ENCODE measurements at places on chromosomes 4 and X.

DNA sequence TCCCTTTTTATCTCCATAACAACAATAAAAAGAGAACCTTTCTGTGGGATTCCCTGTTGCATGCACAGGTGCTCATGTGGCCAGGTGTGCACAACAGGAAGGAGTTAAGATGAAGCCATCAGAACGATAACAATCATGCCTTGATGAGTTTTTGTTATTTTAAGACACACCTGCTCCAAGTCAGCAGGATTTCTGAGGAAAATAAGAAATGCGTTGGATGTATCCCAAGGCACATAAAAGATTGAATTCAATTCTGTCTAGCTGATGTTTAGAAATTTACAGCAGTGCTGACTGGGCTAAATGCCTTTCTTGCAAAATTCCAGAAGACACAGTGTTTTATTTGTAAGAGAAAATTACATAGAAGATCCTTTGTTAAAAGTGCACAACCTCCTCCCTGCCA lies 1678.2 kb downstream of the ARAP2 start:
- no peak for DNase-seq

GRCh38 chr4:6384541-6384940 lies 87.9 kb downstream of the PPP2R2C start:
- DNase-seq = no peak

GRCh38 chr4:79472693-79473438 lies 64.8 kb upstream of the GK2 start:
- DNase-seq = no peak

GRCh38 chr4:187602339-187603092 lies 393.1 kb upstream of the ZFP42 start:
- peak; percentile 92 for DNase-seq

GRCh38 chr4:110335399-110335798 lies 137.0 kb upstream of the ELOVL6 start:
- no peak for DNase-seq

GRCh38 chr4:6716958-6717655 lies 1.1 kb downstream of the BLOC1S4 start:
- DNase-seq = no peak

DNA sequence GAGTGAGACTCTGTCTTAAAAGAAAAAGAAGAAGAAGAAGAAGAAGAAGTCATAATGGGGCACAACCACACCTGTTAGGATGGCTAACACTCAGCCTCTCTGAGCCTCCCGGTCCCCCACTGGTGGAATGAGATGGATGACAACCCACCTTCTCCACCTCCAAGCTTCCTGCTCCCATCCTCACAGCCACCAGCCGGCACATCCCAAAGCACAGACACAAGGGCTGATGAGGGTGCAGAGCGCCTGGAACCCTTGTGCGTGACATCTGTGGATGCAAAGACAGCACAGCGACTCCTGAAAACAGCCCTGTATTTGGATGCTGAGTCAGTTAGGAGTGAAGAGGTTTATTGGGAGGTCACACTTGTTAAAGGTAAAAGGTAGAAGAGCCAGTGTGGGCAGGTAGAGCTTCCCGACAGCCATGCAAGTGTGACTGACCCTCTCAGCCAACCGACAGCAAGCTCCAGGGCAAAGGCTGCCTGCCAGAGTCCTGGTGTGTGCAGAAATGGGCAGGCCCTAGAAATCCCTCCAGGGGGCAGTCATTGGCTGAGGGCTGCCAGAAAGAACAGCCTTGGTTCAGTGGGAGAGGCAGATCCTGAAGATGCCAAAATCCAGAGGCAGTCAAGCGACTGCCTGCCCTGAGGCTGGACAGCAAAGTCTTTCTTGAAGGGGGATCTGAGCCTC lies 26.6 kb upstream of the MAN2B2 start:
- peak; percentile 28 for DNase-seq

DNA sequence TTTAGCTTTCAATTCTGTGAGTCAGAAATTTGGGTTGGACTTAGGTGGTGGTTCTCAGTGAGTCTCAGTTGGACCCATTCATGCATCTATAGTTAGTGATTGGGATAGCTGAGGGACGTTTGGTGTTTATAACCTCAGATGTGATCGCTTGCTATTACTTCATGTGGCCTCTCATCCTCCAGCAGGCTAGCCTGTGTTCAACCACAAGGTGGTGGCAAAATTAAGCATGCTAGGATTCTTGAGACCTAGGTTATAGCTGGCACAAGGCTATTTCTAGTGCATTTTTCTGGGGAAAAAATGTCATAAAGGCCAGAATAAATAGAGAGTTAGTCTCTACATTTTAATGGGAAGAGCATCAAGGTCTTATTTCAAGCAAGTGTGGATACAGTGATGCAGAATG lies 10.9 kb upstream of the GRPR start:
- peak; percentile 21 for DNase-seq

DNA sequence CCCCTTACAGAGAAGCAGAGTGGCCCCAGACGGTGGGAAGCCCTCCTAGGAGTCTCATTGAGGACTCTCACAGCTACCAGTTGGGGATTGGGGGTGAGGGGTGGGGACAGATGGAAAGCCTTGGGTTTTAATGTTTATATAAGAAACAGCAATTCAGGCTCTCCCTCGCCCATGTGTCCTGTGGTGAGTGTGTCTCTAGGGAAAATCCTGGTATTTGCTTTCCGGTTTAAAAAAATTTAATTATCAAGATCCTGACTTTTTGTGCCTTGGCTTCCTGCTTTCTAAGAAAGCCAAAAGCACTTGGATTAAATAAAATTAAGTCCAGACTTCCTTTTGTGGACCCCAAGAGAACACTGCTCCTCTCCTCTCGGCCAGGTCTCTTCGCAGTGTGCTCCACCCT lies 93.8 kb downstream of the SOWAHB start:
- peak; percentile 86 for DNase-seq

GRCh38 chrX:82658492-82658891 lies 849.6 kb upstream of the POU3F4 start:
- no peak for DNase-seq

GRCh38 chrX:42837101-42837726 lies 59.3 kb upstream of the PPP1R2C start:
- no peak for DNase-seq

DNA sequence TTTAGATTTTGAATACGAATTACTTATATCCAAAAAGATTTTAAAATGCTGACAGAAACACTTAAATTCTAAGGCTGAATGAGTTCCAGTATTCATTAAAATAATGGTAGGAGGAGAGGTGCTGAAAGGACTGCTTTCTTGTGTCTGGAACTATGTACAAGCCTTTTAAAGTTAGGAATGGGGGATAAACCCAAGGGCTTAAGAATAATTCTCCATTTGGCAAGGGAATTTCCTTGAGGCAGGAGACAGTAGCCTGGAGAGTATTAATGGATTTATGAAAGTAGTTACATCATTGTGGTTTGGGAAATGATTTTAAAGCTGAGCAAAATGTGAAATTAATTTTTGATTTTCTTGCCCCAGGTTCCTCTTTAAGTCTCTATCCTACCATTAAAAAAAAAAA lies 266.5 kb upstream of the KCNIP4 start:
- no peak for DNase-seq

- peak; percentile 61 for DNase-seq
Observed at GRCh38 chr4:19130866-19131265, 1109.3 kb upstream of the LCORL start.

DNA sequence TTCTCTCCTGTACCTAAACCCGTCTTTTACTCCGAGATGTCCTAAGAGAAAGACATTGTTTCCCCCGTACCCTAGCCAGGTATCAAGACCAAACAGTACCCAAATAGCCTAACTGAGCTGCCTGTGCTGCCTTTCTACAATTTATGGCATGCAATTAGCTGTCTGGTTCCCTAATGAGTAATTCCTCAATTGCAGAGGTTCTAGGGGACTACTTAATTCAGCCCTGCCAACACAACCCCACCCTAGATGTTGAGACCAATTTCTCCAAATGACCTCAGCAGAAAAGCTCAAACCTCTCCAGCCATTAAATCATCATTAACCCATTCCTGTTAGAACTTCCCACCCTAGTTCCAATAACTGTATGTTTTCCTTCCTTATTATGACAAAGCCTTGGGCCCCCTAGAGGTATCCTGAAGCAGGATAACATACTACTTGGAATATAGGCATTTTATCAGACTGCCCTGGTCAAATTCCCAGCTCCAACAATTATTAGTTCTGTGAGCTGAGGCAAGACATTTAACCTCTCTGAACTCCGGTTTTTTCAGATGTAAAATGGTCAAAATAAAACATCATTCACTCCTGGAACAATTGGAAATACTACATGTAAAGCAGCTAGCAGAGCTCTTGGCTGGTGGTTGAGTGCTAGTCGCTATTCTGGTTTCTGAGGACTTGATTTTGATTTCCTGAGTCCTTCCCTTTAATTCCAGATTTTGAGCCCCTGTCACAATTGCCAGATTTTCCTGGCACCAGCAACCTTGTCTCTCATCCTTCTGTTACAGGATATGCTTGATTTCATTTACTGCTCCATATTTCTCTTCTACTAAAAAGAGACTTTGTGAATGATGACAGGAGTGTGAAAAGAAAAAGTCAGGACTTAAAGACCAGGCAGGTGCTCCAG lies 244.6 kb upstream of the TENM3 start:
- no peak for DNase-seq

DNA sequence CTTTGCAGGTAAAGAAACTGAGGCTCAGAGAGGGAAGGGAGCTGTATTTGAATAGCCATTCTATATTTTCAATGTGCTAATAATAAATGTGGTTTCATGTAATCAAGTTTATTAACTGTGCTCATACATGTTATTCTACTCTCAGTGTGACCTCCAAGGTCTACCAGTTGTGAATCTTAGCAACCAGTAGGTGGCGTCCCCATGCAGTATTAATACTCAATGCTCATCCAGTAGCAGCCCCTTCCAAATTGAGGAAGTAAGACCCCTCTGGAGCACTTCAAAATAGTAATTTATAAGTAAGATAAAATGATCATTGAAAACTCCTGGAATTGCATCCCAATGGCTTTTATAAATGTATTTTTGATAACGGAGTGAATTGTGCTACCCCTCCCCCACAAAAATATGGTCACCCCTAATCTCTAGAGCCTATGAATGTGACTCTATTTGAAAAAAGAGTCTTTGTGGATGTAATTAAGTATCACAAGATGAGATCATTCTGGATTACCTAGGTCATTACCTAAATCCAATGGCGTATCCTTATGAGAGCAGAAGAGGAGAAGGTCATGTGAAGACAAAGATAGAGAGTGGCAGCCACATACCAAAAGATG lies 20.4 kb upstream of the SEPSECS start:
- DNase-seq = peak; percentile 42

- DNase-seq = no peak
Observed at GRCh38 chrX:12997906-12998687, 23.2 kb downstream of the TMSB4X start.

DNA sequence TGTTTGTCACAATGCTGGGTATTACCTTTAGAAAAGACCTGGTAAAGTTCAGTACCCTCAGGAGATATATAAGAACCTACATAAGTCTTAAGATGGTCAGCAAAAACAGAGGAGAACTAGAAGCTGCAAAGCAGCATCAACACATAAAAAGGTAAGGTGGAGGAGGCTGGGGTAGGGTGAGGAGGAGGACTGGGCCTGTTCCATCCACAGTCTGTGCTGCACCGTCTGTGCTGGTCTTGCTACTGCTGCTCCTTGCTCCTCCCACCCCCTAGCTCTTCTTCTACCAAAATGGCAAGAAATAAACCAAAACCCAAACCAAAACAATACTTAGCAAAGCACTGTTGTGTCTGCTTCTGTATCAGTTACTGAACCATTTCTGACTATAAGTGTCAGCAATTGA lies 102.2 kb downstream of the CDS1 start:
- no peak for DNase-seq

DNA sequence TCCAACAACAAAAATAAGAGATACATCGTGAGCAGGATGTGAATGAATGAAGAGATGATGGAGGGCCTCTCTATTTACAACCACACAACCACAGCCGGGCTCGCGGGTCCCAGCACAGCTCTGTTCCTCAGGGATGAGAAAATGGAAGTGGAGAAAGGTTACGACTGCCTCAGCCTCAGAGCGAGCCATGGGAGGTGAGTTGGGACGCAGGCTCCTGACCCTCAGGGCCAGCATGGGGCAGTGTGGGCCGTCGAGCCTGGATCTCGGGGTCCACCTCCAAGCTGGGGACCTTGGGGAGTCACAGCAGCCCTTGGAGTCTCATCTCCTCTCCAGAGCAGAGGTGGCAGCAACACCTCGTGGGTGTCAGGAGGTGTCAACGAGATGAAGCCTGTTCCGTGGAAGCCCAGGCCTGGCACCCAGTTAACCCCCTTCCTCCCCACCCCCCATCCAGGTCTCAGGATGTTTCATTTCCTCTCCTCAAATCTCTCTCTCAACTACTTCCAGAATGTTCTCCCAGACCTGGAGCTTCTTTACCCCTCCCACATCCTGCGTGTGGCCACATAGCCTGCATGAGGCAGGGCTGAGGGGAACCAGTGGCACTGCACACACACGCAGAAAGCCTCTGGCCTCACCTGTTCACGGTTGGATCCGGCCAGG lies 25.9 kb downstream of the C4orf50 start:
- DNase-seq = no peak

DNA sequence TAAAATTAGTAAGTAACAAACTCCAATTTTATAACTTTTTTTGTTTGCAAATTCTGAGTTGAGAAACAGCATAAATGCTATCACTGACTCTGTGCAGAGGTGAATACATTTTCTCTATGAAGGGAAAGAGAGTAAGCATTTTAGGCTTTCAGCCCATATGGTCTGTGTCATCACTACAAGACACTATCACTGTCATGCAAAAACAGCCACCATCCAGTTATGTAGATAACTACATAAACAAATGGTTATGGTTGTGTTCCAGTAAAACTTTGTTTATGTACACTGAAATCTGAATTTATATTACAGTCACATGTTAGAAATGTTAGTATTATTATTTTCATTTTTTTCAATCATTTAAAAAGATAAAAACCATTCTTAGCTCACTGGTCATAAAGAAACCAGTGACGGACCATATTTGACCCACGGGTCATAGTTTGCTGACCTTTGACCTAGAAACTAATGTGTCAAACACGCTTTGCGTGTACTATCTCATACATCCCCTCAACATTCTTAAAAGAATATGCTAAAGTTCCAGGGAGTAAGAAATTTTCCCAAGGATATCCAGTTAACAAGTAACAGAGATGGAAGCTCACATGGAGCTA lies 29.1 kb downstream of the RASGEF1B start:
- DNase-seq = no peak

- DNase-seq = no peak
Observed at GRCh38 chr4:138859254-138859653, 156.3 kb upstream of the NOCT start.

DNA sequence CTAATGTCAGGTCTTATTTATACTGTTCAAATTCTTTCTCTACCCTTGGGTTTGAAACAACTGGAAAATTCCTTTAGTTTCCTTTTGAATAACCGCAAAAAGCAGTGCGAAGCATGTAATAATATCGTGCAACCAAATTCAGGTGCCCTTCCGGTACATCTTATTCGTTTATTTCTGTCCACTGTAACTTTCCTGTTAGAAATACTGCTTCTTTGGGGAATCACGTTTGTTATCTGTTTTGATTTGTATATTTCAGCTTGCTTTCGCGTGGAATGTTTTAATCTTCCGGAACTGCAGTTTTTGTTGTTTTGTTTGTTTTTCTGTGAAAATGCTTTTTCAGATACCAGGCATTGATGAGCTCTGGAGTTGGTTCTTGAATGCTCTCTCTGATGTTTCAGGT lies 85.7 kb upstream of the HPRT1 start:
- DNase-seq = no peak

Measured in fibroblast of skin of back (primary cell).